Stimulated activated CD4-positive, alpha-beta T cell treated with anti-CD3 and anti-CD28 coated beads, Interleukin-1b, Interleukin-23, amount 100 ng/mL, for 1 hour (primary cell): ENCODE measurements at places on chromosomes 5 and 9.

DNA sequence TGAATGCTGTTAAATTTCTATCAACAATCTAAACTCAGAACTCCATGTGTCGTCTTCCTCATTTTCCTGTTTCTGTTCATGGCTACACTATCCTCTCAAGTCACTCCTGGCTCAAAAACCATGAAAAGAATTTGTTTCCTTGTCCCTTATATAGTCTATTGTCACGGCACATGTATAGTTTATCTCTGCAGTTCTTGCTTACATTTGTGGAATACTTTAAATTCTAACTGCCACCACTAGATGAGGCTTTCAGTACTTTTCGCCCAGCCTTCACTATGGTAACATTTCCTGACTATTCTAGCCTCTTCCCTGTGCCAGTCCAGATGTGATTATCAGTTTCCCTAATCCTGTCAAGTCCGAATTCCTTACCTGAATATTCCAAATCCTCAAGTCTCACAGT is 34.6 kb downstream of the PKD2L2 start:
- no peak for DNase-seq

DNA sequence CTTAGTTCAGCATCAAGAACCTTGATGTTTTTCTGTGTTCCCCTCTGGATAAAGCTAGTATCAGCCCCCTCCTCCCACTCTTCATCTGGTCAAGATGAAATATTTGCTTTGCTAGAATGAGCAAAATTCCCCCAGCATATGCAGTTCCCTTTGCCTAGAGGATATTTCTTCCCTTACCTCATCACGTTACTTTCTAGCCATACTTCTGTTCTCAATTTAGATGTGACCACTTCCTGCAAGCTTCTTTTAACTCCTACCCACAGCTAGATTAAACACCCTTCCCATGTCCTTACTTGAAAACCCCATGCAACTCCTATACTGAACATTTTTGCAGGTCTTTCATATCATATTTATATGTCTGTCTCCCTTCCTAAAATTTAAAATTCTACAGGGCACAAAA is 178.9 kb upstream of the TUSC1 start:
- DNase-seq, result no peak

DNA sequence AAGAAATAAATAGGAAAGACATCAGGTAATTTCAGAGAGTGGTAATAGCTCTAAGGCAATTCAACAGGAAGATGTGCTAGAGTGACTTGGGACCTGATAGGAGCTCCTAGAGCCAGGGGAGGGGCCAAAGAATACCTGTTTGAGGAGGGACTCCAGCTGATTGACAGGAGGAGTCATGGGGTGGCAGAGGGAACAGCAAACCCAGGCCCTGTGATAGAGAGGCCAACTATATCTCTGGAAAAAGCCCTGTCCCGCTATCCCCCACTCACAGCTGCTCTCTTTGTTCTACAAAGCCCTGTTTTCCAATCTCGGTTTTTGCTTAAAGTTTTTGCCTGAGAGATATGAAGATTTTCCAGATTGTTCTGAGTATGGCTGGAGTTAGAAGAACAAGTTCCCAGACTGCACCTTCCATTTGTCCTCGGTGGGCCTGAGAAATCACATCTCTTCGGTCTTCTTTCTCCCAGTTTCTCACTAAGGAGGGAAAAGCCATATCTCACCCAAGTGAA is 9.0 kb upstream of the NSD1 start:
- DNase-seq, result no peak

GRCh38 chr9:127983847-127984289 is 3.1 kb upstream of the EEIG1 start:
- no peak for DNase-seq

GRCh38 chr9:87630266-87630665 is 95.7 kb upstream of the CTSL start:
- DNase-seq, result no peak

DNA sequence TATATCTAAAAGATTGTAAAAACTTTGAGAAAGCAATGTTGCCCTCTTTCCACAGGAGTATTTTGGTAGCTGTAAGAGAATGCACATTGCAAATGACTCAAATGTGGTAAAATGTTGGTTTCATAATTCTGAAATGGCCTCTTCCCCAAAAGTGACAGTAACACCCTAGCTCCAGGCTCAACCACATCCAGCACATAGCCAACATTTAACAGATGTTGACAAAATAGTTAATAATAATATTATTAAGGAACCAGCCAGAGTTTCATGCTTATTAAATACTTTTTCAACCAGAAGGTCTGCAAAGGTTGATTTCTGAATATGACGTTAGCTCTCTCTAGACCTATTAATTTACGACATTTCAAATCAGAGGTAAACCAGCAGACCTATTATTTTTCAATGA is 1.3 kb downstream of the ANXA1 start:
- DNase-seq, result no peak

- no peak for DNase-seq
Measured at GRCh38 chr5:159844267-159845121, 71.8 kb upstream of the ADRA1B start.

- DNase-seq, result no peak
Measured at GRCh38 chr5:98936948-98937715, 8.3 kb upstream of the CHD1 start.

DNA sequence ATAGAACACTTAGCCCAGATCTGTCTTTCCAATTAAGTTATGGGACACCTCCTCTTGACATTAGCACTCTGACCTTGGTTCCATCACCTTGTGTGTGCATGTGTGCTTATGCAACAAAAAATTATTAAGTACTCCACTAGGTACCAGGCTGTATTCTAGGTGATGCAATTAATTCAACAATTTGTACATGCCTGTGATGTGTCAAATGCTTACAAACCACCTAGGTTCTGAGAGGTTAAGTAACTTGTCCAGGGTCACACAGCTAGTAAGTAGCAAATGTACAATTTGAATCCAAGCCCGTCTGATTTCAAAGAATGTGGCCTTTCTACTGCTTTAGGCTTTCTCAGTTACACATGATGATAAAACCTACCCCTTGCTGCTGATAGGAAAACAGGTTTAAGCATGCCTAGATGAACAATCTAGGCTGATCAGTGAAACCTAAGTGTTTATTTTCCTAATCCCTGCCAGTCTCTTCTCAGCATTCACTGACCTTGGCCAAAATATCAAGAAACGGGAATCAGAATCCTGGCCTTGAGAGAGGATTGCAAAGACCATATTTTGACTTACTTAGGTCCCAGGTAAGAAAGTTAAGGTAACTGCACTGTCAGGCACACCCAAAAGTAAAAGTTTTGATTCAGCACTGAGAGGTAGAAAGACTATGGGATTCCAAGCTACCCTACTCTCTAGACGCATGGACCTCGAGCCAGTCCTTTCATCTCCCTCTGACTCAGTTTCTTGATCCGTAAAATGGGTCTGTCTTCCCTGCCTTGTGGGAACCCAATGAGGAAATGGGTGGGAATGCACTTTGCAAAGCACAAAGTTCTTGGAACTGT is 1.0 kb downstream of the TBC1D2 start:
- no peak for DNase-seq

DNA sequence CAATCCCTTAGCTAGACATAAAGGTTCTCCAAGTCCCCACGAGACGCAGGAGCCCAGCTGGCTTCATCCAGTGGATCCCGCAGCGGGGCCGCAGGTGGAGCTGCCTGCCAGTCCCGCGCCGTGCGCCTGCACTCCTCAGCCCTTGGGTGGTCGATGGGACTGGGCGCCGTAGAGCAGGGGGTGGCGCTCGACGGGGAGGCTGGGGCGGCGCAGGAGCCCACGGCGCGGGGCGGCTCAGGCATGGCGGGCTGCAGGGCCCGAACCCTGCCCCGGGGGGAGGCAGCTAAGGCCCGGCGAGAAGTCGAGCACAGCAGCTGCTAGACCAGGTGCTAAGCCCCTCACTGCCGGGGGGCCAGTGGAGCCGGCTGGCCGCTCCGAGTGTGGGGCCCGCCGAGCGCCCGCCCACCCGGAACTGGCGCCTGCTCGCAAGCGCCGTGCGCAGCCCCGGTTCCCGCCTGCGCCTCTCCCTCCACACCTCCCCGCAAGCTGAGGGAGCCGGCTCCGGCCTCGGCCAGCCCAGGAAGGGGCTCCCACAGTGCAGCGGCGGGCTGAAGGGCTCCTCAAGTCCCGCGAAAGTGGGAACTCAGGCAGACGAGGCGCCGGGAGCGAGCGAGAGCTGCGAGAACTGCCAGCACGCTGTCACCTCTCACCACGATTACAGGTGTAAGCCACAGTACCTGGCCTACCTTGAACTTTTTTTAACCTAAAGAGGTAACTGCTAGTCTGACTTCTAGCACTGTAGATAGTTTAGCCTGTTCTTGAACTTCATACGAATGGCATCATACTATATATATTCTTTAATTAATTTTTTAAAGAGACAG is 35.5 kb downstream of the PTGS1 start:
- DNase-seq, result no peak

GRCh38 chr9:105065098-105066088 is 137.4 kb upstream of the ABCA1 start:
- no peak for DNase-seq
